ENCODE measurements at places on chromosomes 4 and X. TPM values are rescaled to one million over a fixed set of nuclear protein-coding genes. Genes with fewer than 3 reads are reported as not detected.

- no peak for DNase-seq
Observed at GRCh38 chrX:2340991-2341390, 159.8 kb downstream of the DHRSX start.

- DNase-seq = no peak
Observed at GRCh38 chr4:100190643-100191600, 654 bp upstream of the DDIT4L start.

- DNase-seq = no peak
Observed at GRCh38 chr4:120869613-120870278, 52.8 kb downstream of the PRDM5 start.

GRCh38 chr4:179307297-179308136 lies 1865.3 kb upstream of the AGA start:
- DNase-seq = peak; percentile 32

Gene PCYT1B
- total RNA-seq = 0.44 TPM

Gene TACC3
- total RNA-seq = 206 TPM

Gene PRSS12
- not detected for total RNA-seq

Gene MAGIX
- 1.3 TPM for total RNA-seq
